Fibroblast of skin of scalp (primary cell): ENCODE measurements at places on chromosomes 7 and 10.
A peak's percentile ranks its signal among the peaks of the same experiment; 100 is the strongest.

DNA sequence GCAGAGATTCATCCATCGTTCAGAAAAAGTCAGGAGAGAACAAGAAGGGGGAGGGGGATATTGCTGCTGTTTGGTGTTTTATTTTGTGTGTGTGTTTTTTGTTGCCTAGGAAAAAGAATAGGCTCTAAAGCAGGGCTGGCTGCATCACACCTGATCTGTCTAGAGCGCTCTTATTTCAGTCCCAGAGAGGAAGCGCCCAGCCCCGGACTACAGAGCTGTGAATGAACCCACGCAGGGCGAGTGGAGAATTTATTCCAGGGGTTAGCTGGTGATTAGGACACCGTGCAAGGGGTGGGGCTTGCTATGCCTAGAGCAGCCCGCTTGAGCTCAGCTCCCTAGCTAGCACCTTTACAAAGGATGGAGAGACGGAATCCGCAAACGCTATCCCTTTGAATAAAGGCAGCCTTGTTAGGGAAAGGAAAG is 621 bp upstream of the FAM13C start:
- peak; percentile 13 for DNase-seq

- no peak for DNase-seq
Measured at GRCh38 chr10:58010073-58010702, 257.5 kb downstream of the IPMK start.

DNA sequence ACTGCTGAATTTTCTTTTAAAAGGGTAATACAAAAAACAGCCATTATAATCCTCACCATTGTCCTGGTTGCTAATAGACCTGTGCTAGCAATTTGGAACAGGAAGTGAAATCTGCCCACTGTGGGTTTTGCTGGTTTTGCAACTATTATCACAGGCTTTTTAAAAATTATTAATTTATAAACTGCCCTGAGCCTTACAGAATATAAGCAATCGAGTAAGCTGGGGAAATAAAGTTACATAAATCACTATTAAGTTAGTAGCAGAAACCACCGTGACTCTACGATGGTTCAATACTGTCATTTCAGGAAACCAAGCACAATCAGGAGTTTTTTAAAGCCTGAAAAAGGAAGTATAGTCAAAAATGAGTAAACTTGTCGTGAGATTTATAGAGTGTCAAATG is 62.3 kb downstream of the TMEM26 start:
- DNase-seq, result no peak

DNA sequence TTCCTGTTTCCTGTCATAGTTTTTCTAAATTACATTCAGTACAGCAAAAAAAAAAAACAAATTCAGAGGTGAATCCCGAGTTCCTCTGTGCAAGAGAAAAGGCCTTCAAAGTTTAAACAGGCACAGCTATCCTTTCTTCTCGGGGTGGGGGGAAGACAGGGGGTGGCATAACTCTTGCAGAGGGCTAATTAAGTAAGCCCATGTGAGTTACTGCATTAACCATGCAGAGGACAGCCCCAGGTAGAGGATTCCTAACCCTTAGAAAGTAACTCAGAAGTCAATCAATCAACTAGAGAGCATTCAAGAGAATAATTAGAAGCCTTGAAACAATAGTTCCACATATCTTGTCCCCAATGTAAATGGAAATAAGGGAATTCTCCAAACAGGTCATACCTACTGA is 170.9 kb downstream of the CSTF2T start:
- no peak for DNase-seq

GRCh38 chr7:106236065-106236464 is 48.7 kb downstream of the NAMPT start:
- no peak for DNase-seq
